ENCODE measurements at places on chromosomes 2 and 18.

GRCh38 chr18:72456802-72457201 lies 87.3 kb downstream of the CBLN2 start:
- no peak for DNase-seq

DNA sequence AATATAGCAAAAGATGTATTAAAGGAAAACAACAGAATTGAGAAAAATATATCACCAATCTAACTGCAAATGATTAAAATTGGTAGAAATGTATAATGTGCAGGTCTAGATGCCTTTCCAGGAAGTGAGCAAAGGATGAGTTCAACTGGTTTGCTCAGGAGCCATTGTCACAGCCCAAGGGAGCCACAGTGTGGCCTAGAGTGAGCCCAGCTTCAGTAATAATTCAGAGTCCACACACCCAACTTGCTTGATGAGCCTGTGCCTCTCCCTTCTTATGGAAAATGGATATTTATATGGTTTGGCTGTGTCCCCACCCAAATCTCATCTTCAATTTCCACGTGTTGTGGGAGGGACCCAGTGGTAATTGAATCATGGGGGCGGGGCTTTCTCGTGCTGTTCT lies 92.2 kb upstream of the ASAP2 start:
- DNase-seq = no peak

GRCh38 chr2:145157741-145158591 lies 638.0 kb upstream of the ZEB2 start:
- no peak for DNase-seq

- DNase-seq = no peak
Measured at GRCh38 chr18:37383846-37384595, 181.6 kb downstream of the CELF4 start.

DNA sequence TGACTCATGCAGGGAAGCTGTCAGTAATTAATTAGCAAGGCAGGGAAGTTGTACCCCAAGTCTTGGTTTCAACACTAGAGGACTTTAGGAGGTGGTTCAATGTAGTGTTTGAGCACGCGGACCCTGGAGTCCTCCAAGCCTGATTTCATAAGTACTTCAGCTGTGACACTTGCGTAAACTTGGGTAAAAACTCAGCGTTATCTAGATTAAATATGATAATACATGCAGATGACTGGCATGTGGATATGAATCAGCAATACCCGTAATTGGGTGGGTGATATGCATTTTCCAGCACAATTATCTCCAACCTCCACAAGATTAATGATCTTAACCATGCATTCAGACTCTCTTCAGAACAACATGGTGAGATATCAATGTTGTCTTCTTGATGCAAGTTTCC lies 5.2 kb downstream of the UGT1A7 start:
- DNase-seq = no peak

DNA sequence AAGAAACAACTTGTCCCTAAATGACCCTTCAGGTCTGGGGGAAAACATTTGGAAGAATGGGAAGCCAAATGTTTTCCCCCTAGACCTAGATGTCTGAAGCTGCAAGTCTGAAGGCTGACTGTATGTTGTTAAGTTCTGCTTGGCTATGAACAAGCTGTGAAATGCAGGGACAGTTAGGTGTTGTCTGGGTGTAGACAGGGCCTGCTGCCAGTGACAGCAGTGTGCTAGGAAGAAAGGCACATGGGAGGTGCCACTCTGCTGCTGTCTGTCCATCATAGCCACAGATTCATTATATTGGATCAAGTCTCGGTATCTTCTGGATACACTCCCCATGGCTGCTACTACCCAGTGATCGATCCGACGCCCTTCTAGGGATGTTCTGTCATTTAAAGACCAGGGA lies 265.9 kb upstream of the PXDN start:
- no peak for DNase-seq

DNA sequence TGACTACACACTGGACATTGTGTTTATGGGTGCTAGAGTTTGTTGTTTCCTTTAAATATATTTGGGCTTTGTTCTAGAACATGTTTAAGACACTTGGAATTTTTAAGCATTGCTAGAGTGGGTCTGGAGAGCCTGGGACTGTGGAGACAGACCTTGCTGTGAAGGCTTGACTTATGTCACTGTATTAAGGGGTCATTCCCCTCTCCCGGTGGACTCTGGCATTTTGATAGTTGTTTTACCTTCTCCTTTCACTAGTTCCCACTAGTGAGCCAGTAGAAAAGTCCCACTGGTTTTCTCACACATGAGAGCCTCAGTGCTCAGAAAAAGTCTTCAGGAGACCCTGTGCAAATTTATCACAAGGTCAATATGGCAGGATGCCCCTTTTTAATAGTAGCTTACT lies 18.6 kb downstream of the ADNP2 start:
- DNase-seq = no peak

Measured in NCI-H2107 (cell line).